ENCODE measurements at places on chromosomes 1 and 21.

DNA sequence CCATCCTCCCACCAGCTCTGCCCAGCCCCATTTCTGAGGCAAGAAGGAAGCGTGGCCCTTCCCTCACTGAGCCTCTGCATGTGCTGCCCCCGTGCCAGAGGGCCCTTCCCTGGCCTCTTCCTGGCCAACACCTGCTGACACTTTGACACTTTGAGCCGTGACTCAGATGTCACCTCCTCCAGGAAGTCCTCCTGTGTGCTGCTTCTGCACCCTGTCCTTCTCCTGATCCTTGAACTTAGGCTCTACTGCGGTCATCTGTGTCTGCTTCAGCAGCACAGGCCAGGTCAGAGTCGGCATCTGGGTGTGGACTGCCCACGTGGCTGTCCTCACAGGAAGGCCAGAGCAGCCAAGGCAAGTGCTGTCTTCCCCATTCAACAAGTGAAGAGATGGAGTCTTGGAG, 19.6 kb upstream of the EPHA8 start:
- DNase-seq, result no peak

- DNase-seq, result peak; percentile 86
These were observed 26.1 kb downstream of the GPR3 start for GRCh38 chr1:27418326-27419185.

DNA sequence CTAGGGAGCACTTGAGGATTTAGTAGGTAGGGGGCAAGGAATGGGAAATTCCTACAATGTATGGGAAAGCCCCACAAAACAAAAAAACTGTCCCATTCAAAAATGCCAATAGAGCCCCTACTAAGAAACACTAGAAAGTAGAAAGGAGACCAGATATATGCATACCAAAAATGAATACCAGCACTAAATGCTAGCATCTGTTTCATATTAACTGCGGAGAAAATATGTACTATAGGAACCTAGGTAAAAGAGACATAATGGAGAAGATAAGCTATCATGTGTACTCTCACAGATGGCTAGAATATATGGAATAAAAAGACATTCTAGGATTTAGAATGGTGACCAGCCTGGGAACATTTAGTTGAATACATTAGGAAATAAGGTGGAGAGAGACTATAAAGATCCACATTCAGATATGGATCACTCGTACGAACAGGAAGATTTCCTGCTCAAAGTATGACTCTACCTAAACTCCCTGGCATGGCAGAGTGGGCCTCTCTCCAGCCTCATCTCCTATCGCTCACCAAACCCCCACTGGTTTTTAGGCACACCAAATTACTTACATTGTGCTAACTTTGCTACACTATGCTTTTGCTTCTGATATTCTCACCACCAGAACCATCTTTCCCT, 18.3 kb downstream of the ZNHIT6 start:
- DNase-seq, result no peak

DNA sequence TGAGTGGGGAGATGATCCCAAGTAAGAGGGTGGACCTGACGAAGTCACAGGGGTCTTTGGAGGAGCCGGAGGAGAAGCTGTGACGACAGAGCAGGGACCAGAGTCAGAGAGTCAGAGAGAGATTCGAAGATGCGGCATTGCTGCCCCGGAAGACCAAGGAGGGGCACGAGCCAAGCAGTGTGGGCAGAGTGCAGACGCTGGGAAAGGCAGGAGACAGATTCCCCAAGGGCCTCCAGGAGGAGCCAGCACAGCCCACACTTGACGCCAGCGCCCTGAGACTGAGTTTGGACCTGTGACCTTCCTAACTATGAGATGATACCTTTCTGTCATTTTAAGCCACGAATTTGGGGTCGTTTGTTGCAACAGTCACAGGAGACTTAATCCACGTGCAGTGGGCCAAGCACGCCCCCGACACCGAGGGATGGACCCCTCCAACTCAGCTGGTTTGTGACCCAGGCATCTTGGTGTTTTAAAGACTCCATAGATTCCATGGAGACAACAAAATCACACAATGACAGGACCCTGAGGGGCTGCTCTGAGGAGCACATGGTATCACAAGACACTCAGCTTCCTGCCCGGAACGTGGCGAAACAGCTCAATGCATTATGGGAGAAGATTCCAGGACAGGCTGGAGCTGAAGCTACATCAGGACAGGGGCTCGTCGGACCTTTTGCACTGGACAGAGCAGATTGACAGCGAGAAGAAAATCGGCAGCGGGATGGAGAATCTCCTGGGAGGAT, 11.0 kb upstream of the TFF1 start:
- DNase-seq, result no peak

GRCh38 chr1:222754366-222755139, 17.6 kb downstream of the FAM177B start:
- no peak for DNase-seq

DNA sequence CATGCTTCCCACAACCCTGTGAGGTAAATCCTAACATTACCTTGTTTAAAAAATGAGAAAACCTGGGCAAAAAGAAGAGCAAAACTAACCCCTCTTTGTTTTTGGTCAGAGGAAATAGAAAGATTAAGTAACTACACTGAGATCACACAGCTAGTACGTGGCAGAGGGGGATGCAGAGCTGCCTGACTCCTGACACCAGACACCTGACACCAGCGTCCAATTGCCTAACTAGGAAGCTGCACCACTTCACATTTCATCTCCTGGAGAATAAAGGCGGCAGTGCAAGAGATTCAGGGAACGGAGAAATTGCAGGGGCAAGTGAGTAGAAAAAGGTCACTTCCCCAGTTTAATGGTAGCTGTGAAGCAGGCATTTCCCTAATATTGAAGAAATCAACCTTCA, 229.3 kb upstream of the PTBP2 start:
- DNase-seq, result no peak

GRCh38 chr1:157262422-157262821, 124.2 kb upstream of the ETV3 start:
- DNase-seq, result no peak

GRCh38 chr21:20720623-20721022, 277.6 kb upstream of the NCAM2 start:
- no peak for DNase-seq

GRCh38 chr21:43345746-43346409, 81.1 kb downstream of the SIK1 start:
- DNase-seq, result peak; percentile 82

DNA sequence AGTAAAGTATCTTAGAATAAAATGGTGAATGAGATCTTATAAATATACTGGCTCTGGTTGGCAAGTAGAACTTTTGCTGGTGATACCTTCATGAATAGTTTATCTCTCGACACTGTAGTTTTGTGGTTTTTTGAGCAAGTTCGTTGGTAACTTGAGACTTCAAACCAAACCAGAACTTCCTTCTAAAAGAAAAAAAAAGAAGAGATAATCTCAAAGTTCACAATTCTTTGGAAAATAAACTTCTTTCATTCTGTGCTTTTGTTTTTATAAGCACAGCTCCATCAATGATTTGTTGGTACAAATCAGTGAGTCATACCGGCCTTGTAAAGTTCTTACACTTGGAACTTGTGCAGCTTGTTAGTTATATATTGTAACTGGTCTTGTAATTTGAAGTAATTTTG, 2.3 kb downstream of the HIPK1 start:
- no peak for DNase-seq

- DNase-seq, result no peak
These were observed 66.7 kb downstream of the ITPKB start for GRCh38 chr1:226672339-226672762.

DNA sequence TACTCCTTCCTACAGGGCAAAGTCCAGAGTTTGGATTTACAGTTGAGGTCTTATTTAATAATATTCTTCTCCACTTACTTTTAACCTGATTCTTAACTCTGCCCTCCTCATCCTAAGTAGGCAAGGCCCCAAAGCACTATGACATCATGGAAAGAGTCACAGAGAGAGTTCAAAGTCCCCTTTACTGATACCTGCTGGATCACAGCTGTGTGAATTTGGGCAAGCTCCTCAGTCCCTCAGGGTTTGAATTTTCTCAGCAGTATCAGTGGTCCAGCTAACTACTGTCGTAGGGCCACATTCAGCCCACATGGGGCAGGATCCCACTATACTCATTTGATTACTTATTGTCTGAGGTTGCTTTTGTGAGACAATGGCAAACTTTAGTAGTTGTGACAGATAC, 16.0 kb downstream of the TYW3 start:
- DNase-seq, result no peak

DNA sequence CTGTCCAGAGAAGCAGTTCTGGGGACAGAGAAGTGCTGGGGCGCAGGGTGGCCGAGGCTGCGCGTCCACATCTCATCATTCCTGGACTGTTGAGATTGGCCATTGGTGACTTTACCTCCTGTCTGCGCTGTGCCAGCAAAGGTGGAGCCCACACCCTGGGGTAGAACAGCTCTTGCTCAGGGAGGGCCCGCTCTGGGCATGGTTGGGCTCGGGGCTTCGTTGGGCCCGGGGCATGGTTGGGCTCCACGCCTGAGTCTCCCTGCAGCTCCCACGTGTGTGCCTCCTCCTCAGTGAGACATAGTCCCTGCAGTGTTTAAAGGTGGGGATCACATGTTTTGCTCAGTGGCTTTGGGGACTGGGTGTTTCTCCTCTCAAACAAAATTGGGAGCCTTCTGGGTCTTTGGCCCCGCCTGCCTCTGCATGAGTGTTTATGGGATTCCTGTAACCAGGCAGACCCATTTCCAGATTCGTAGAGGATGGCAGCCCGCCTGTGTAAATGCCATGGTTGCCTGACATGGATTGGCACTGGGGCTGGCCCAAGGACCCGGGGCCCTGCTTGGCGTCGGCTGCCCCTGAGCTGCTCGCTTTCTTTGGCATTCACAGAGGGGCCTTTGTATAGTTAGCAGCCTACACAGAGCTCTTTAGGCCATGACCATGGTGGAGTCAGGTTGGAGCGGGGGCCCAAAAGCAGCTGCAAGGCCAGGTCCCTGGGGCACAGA, 104.6 kb downstream of the TLR5 start:
- no peak for DNase-seq

DNA sequence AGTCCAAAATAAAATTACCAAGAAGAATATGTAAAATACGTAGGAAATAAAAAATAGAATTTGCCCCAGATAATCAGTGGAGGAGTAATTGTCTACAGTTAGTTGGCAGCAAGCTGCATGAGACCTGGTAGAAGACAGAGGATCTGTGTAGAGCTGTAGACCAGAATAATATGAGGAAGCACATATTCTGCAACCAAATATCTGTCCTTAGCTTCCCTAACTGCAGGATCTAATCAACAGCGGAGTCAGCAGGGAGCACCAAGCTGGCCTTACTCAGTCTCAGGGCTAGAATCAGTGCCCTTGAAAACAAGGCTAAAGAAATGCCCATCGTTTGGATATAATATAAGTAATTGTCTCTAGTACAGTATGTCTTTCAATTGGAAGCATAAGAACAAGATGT, 6.1 kb upstream of the GCSAML start:
- DNase-seq, result no peak

DNA sequence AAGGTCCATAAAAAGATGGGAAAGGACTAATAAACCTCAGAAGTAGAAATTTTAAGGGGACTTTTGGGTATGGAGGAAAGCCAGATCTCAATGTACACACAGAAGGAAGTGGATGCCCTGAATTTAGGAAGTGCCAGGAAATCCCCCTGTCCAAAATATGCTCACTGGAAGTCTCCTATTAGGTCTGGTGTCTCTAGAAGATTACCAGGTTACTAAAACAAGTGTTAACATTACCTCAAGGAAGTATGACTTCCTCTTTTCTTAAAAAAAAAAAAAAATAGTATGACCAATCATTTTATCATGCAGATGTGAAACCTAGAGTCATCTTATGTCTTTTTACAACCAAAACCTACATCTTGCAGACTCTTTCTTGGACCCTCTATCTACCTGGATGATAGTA, 30.7 kb downstream of the CD58 start:
- no peak for DNase-seq

GRCh38 chr1:232033285-232033684, 406.7 kb downstream of the DISC1 start:
- DNase-seq, result peak; percentile 63

GRCh38 chr1:23062271-23062670, 43.0 kb downstream of the KDM1A start:
- no peak for DNase-seq

DNA sequence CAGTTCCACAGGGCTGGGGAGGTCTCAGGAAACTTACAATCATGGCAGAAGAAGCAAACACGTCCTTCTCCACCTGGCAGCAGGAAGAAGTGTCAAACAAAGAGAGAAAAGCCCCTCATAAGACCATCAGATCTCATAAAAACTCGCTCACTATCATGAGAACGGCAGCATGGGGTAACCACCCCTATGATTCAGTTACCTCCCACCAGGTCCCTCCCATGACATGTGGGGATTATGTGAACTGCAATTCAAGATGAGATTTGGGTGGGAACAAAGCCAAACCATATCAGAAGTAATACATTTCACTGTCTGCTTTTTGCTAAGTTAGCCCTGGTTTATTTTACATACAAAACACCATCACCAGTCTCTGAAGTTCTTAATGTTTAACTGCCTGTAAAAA, 68.5 kb downstream of the RBM11 start:
- DNase-seq, result no peak

DNA sequence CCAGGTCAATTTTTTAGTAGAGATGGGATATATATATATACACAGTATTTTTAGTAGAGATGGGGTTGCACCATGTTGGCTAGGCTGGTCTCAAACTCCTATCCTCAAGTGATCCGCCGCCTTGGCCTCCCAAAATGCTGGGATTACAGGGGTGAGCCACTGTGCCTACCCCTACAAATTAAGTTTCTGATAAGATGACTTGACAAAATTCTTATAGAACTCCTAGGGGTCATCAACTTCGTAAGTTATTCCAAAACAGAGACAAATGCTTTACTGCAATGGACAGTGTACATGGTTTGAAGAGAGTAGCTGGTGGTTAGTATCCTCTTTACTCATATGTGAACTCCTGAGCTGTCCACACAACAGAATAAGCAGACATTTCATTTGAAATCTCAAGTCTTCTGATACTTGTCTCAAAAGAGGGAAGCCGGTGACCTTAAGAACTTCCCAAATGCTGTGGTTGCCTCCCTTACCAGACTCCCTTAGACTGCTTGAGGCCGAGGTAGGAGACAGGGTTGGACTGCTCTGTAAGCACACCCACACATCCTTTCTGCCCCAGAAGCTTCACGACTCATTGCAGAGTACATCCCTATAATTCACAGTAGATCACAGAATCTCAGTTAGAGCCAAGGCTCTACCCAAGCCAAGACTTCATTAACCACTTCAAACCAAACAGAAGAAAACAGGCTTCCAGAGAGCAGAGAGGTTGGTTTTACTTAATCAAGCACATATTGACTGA, 244.1 kb upstream of the IRF2BP2 start:
- DNase-seq, result no peak

- no peak for DNase-seq
These were observed 179.9 kb downstream of the ZC3H11B start for GRCh38 chr1:219433001-219433400.

GRCh38 chr1:154807048-154807591, 63.0 kb downstream of the KCNN3 start:
- DNase-seq, result no peak

- DNase-seq, result peak; percentile 99
These were observed at the start of gene KDM1A for GRCh38 chr1:23019094-23019862. Gene KDM1A (plus strand): TSS chr1:23019468. CDS start chr1:23019597, 129 bp downstream.
